ENCODE measurements at places on chromosomes 11 and 22. TPM values are rescaled to one million over a fixed set of nuclear protein-coding genes. Genes with fewer than 3 reads are reported as not detected.
A peak's percentile ranks its signal among the peaks of the same experiment; 100 is the strongest.

GRCh38 chr11:131168839-131169713, 201.3 kb upstream of the NTM start:
- DNase-seq, result peak; percentile 4

- no peak for DNase-seq
Observed at GRCh38 chr11:122399375-122399774, 256.1 kb upstream of the UBASH3B start.

DNA sequence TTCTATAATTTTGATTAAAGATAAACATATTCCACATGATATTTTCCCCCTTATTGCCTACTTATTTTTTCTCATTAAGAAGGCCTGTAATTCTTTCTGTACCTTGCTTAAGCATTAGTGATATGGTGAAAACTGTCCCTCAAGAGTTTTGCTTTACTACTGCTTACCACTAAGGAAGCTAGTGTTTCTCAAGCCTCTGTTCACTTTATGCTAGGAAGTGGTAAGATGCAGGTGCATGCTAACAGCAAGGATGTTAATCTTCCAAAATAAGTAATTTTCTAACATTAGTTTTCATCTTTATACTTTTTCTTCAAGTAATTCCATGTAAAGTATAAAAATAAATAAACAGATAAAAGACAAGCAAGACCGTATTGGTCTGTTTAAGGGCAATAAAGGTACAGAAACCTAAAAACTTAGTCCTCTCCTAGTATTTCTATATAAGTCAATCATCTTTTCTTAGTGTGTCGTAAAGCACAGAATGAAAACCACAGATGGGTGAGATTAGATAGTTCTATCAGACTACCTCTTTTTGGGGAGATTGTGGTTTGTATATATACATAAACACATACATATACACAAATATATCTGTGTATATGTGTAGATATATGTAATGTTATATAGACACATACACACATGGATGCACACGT, 731.0 kb upstream of the CNTN5 start:
- no peak for DNase-seq

Gene ACTN3
- polyA plus RNA-seq, result 0.40 TPM

DNA sequence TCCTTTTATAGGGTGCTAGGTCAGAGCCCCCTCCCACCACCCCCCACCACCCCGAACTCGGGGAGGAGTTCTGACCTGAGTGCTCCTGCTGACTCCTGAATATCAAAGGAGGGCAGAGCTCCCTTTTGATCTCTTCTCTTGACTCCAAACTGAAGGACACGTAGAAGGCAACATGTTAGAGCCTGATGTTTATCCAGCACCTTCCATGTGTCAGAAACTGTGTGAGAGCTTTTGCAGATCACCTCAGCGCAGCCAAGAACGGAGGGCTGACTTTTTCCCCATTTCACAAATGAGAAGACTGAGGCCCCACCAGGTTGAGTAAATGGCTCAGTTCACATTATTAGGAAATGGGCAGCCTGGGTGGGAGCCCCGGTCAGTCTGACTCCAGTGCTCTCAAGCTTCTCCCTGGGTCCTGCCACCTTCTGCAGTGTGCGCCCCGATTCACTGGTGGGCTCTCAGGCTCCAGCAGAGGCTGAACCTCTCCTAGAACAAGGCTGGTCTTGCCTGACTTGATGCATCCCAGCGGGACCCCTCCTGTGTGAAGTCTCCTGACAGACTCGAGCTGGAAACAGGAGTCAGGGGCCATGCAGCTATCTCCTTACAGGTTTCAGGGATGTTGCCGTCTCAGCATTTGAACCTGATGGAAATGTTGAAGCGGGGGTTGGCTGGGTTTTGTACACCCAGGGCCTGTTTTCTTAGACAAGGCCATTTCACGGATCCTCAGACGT, 98.5 kb downstream of the TSPAN18 start:
- no peak for DNase-seq

Gene XKR3
- not detected for polyA plus RNA-seq

GRCh38 chr11:62556875-62557631, 10.4 kb upstream of the AHNAK start:
- no peak for DNase-seq

DNA sequence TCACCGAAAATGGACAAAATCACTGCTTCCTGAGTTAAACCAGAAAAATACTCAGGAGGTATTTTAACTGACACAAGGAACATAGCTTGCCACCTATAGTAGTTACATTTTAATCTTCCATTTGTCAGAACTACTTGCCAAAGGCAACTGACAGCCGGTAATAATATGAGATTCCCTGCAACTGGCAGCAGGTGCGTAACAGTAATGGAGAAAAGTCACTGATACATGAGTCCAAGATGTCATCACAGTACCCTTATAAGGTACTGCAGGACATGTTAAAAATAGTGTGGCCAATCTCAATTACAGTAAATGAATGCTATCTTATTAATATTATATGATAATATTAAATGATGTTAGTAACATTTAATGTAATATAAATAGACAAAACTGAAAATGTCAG, 21.1 kb upstream of the ARHGAP32 start:
- DNase-seq, result no peak

Gene MED17
- 33.2 TPM for polyA plus RNA-seq

- no peak for DNase-seq
Observed at GRCh38 chr22:31556627-31557203, 60.4 kb downstream of the SFI1 start.

GRCh38 chr11:68583041-68583446, 101.3 kb upstream of the GAL start:
- no peak for DNase-seq

GRCh38 chr11:99884750-99885149, 802.3 kb upstream of the ARHGAP42 start:
- DNase-seq, result no peak

DNA sequence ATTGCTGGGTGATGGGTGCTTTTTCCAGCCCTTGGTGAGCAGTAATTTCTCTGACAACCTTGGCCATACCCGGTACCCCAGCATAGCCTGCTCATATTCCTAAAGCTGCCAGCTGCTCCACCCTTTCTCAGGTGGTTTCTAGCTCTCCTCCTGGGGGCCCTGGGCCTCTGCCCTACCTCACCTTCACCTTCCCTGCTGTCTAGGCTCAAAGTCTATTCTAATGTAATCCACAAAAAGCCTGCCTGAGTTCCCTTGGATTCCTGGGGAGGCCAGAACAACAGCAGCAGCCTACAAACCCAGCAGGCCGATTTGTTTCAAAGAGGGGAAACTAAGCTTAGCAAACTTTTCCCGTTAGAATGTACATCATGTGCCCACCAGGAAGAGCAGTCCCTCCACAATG, 117.6 kb downstream of the DSCAML1 start:
- DNase-seq, result no peak

Gene SBF1
- polyA plus RNA-seq, result 28.0 TPM

Gene PARVA
- 115 TPM for polyA plus RNA-seq

- DNase-seq, result peak; percentile 10
Observed at GRCh38 chr11:15941206-15941770, 415.1 kb downstream of the SOX6 start.

GRCh38 chr11:13956988-13957387, 5.5 kb upstream of the SPON1 start:
- no peak for DNase-seq

DNA sequence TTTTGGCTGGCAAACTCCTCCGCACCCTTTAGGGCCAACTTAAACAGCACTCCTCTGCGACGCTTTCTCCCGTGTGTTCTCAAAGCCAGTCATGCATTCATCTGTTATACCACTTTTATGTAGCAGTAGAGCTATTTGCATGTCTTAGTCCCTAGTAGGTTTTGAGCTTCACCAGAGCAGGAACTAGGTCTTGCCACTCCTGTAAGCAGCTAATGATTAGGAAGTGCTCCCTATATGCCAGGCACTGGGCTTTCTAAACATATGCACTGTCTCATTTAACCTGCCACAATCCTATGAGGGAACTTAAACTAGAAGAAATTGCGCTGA, 180.8 kb downstream of the DBX1 start:
- DNase-seq, result no peak

GRCh38 chr11:71240865-71241691, 11.3 kb downstream of the SHANK2 start:
- DNase-seq, result no peak

DNA sequence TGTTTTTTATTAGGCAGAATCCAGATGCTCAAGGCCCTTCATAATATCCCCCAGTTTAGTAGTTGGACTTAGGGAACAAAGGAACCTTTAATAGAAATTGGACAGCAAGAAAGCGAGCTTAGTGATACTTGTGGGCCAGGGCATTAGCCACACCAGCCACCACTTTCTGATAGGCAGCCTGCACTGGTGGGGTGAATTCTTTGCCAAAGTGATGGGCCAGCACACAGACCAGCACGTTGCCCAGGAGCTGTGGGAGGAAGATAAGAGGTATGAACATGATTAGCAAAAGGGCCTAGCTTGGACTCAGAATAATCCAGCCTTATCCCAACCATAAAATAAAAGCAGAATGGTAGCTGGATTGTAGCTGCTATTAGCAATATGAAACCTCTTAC, 1.4 kb downstream of the HBB start:
- DNase-seq, result no peak

DNA sequence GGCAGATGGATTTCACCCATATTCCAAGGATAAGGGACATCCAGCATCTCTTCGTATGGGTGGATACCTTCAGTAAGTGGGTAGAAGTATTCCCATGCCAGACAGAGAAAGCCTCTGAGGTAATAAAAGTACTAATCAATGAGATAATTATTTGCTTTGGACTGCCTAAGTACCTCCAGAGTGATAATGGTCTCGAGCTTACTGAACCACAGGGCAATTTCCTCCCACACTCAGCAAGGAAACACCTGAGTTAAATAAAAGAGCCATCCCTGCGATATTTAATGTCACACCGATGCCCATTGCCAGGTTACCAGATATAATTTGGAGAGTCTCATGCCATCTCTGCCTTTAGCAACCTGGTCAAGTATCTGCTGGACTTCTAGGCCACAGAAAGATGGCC, 70.6 kb upstream of the MPEG1 start:
- DNase-seq, result no peak

- no peak for DNase-seq
Observed at GRCh38 chr11:124839972-124840621, 25.1 kb upstream of the ROBO3 start.

GRCh38 chr11:19802773-19803293, 90.2 kb downstream of the NAV2 start:
- no peak for DNase-seq

DNA sequence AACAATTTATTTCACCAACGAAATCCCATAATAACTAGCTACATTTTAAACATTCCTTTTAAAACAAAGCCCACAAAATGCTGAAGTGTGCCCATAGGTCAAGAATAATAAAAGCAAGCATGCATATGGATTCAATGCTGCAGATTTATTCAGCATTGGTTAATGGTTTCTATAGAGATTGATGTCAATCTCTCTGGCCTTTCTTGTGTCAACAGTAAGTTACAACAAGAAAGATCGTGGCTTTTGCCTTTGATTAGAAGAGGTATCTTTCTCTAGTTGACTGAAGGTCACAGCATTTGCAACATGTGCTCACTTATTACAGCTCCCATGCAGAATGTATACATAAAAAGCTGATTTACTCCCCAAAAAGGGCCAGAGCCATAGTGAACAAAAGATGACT, 1.4 kb upstream of the SOX6 start:
- no peak for DNase-seq

Gene MS4A3
- 0.56 TPM for polyA plus RNA-seq

DNA sequence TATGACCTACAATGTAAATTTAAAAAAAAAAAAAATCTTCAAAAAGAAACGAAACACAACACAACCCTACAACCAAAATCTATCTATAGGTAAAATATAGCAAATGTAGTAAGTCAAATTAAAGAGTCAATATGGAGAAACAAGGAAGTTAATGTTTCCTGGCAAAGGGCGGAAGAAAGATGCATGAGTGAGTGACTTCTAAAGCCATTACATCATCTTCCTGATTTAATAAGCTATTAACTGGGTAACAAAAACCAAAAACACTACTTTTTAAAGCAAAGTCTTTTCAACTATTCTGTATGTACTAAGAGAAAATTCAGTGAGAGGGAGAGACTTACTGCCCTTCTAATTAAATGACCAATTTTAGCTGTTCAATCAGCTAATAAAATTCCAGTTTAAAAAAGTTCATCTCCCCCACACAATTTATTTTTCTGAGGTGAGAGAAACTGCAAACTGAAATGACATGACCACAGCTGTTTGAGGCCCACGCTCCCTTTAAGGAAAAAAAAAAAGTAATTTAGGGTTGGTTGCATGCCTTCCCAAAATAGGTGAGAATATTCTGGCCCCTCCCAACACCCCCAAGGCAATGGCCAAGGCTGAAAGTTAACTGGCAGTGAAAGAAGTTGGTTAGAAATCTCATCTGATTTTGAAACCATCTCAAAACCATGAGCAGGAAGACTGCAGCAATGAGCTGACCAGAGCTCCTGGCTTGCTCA, 5.9 kb downstream of the SF1 start:
- no peak for DNase-seq

- DNase-seq, result no peak
Observed at GRCh38 chr22:43015677-43016042, 711 bp upstream of the PACSIN2 start.

DNA sequence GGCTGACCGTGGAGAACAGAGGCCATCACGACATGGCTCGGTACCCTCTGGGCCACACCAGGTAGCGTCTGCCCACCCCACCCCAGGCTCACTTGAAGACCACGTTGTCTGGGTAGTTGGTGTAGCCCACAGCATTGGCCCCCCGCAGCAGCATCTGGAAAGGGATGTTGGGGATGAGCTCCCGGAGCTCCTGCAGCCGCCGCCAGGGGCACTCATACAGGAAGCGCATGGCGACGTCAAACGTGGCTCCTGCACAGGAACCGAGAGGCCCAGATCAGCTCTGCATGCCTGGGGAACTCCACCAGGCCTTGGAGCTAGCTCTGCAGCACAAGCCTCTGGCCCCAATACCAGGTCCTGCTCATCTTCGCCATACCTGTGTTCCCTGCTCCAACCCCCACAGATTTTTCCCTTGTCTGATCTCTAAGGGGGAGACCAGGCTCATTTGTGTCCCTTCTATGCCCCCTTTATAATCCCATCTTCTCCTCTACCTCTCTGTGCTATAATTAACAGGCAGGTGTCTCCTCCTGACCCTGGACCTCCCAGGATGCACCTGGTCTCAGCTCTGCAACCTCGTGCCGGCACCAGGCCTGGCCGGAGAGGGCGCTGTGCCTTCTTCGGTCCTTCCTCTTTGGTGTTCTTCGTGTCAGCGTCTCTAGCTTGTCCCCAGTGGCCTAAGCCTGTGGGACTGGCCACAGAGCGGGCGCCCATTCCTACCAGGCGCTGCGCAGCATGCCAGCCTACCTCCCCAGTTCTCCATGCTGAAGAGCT, 5.0 kb upstream of the LRFN4 start:
- no peak for DNase-seq

- DNase-seq, result no peak
Observed at GRCh38 chr11:4027746-4028145, 66.9 kb upstream of the RRM1 start.

All from right renal cortex interstitium (tissue), 3 donors.